Liver (tissue), 10 donors: ENCODE measurements at places on chromosomes 1 and 21.

DNA sequence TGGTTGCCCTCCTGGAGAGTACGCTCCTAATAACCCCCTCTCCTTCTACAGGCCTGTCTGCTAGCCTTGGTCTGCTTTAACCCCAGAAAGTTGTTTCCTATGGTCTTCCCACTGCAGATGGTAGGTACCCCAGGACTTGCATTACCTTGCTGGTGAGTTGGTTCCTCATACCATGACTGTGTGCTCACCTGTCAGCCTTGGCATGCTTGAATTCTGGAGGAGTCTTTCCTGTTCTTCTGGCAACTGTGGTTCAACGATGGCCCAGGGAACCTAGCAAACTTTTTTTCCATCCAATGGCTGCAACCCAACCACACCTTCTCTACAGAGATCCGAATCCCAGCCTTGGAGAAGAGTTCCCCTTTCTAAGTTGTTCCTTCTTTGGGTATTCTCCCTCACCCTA is 36.9 kb downstream of the RPS6KC1 start:
- no peak for DNase-seq

- DNase-seq = no peak
Observed at GRCh38 chr21:42317341-42317741, 2.1 kb upstream of the TFF3 start.

DNA sequence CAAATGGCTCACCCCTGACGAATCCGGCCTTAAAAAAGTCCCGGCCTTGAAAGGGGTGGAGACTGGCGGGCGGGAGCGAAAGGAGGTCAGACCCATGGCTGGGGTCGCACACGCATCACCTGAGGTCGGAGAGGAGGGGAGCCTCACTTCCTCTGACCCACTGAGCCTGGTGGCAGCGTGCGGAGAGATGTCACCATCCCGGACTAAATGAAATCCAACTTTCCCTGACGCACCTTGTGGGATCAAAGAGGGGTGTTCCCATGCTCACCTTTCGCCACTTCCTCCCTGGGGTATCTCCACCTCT is 709 bp upstream of the SLC41A1 start:
- no peak for DNase-seq

- no peak for DNase-seq
Observed at GRCh38 chr1:155962599-155963211, 15.6 kb downstream of the ARHGEF2 start.

GRCh38 chr21:18499761-18500376 is 96.3 kb upstream of the TMPRSS15 start:
- no peak for DNase-seq

GRCh38 chr1:198086051-198086745 is 70.6 kb upstream of the NEK7 start:
- DNase-seq = no peak

- DNase-seq = no peak
Observed at GRCh38 chr1:104987210-104987609, 1237.5 kb downstream of the AMY1C start.

- no peak for DNase-seq
Observed at GRCh38 chr1:202615501-202616354, 94.5 kb downstream of the SYT2 start.

DNA sequence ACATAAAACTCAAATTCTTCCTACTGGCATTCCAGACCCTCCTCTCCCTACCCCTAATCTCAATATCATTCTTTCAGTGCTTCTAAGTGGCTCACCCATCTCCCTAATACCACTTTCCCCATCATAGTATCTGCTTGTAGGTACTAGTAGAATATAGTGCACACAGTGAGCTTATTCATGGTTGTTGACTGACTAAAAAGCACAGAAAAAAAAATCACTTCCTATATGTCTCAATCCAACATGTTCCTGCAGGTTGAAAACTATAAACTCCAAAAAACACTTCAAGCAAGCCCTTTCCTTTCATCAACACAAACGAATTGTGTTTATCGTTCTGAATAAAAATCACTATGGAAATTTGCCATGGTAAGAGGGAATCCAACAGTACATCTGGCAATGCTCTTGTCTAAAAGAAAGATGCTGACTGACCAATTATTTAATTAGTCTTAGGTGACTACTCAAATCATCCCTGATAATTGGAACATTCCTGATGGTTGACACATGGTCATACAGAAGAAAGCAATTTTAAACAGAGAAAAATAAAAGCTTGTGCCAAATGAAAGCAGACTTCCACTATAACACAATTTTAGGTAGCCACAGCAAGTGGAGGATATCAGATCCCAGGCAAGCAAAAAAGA is 87.1 kb downstream of the NDUFS5 start:
- DNase-seq = no peak

- peak; percentile 33 for DNase-seq
Observed at GRCh38 chr21:46080171-46081021, 17.5 kb upstream of the COL6A2 start.

GRCh38 chr1:7535934-7536878 is 234.9 kb upstream of the VAMP3 start:
- DNase-seq = no peak

- no peak for DNase-seq
Observed at GRCh38 chr1:184661801-184662200, 92.9 kb downstream of the EDEM3 start.

DNA sequence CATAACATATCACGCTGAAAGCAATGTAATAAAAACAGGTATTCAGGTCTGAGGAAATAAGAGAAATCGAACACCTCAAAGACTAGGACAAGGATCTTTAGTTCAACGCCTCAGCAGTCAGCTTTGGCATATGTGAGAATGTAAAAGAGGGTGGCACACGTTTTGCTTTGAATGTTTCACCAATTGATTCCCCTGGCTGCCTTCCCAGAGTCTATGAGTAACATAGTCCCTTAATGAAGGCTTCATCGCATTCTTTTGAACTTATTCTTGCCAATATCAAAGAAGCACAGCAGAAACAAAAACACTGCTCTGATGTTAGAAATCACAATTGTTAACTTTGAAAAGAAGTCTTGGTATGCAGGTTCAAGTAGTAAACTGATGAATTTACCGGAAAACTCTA is 764.8 kb downstream of the ADGRL2 start:
- no peak for DNase-seq

DNA sequence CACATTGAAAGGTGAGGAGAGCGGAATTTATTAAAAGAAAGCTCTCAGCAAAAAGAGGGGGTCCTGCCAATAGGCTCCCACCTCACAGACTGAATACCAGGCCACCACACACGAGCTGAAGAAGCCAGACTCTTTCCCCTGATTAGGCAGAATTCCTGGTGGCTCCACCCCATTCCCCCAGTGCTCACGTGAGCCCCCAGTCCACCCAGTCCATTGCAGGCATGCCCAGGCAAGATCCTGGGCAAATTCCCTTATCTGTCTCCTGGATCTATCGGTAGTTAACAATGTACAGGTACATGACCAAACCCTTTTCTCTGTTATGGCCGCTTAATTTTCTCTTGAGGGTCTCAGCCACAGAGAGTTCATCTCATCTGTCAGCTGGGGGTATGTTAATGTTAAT is 54.6 kb upstream of the BTG3 start:
- no peak for DNase-seq

DNA sequence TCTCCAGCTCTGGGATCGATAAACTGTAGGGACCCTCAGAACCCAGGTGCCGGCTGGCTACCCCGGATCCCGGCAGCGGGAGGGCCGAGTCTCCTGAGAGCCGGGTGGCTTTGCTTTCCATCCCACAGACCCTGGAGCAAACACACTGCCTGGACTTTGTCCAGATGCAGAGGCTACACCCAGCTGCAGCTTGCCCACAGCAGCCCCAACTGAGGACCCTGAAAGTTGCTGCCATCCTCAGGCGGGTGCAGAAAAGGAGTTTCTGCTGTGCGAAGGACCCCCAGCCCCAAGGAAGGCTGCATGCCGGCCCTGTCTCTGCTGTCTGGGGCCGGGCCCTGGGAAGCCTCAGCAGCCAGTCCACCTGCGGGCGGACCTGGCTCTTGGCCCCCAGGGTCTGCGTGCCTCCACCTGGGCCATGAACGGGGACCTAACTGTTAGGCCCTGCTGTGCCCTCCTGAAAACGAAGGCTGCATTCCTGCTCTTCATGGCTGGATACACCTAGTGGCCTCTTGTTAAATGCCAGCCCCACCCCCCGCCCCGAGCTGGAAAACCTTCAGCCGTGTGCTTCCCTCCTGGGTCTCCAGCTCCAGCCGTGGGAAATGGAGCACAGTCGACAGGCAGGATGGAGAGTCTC is 97.5 kb upstream of the ARHGEF16 start:
- no peak for DNase-seq
